ENCODE measurements at places on chromosomes 11 and 22.
A peak's percentile ranks its signal among the peaks of the same experiment; 100 is the strongest.

DNA sequence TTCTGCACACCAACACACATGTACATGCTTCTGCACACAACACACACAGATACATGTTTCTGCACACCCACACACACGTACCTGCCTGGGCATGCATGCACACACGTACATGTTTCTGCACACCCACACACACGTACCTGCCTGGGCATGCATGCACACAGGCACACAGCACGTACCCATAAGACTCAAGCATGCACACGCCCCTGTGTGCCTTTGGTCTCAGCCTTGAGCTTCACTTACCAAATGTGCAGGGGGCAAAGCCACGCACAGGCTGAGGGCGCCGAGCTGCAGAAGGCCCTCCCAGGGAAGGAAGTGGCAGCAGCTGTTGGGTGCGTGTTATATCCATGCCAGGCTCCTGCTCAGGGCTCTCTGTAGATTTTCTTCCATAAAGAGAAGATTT is 34.7 kb upstream of the SMIM38 start:
- peaks cover 15% of the 10 kb centered on the region for H3K27me3 ChIP-seq
- no peak overlapping the region for H3K4me3 ChIP-seq
- DNase-seq: no peak
- no peaks in the 10 kb centered on the region for H3K36me3 ChIP-seq
- peaks cover 44% of the 10 kb centered on the region for H3K4me1 ChIP-seq
- no peak overlapping the region for H3K27ac ChIP-seq

DNA sequence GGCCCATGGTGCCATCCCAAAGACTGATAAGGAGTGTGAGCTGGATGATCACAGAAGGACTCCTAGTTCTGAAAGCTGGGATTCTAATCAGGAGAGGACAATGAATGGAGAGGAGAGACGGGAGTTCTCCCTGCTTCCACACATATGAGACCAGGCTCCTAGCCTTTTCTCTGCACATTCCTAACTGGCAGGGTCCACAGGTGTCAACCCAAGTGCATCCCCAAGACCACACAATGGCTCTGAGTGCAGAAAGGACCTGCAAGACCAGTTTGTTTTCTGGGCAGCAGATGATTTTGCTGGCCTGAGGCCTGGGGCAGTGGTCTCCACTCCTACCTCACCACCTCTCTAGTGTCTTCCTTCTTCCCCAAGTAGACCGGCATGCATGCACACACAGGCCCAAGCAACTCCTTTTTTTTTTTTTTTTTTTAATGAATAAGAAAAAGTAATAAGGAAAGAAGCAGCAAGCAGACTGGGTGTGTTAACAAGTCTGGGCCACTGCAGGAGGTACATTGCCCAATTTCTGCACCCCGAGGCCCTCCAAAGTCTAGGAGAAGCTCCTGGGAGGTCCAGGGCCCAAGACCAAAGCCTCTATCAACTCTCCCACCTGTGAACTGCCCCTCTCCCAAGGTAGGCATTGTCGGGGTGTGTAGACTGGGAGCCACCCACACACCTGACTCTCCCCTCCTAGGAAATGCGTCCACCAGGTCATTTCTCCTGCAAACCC is 1.2 kb upstream of the TSKU start:
- peak overlapping the region; percentile 76 for H3K4me3 ChIP-seq
- H3K4me1 ChIP-seq: peaks cover 21% of the 10 kb centered on the region
- H3K27me3 ChIP-seq: peaks cover 66% of the 10 kb centered on the region

DNA sequence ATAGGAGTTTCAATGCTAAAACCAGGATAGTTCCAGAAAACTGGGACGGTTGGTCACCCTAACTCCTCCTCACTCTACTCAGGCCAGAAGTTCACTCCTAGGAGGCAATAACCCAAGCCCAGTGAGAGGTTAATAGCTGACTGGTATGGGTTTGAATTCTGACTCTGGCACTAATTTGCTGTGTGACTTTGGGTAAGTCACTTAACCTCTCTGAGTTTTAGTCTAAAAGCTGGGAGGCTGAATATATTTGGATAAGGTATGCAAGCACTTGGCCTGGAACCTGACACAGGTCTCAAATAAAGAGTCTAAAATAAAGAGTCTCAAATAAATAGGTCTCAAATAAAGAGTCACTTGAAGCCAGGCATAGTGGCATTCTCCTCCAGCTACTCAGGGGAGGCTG is 6.2 kb upstream of the SEC14L6 start:
- no peaks in the 10 kb centered on the region for H3K36me3 ChIP-seq
- H3K27me3 ChIP-seq: no peaks in the 10 kb centered on the region
- H3K27ac ChIP-seq: no peak overlapping the region
- DNase-seq: no peak
- no peaks in the 10 kb centered on the region for H3K4me1 ChIP-seq
- H3K4me3 ChIP-seq: no peak overlapping the region

DNA sequence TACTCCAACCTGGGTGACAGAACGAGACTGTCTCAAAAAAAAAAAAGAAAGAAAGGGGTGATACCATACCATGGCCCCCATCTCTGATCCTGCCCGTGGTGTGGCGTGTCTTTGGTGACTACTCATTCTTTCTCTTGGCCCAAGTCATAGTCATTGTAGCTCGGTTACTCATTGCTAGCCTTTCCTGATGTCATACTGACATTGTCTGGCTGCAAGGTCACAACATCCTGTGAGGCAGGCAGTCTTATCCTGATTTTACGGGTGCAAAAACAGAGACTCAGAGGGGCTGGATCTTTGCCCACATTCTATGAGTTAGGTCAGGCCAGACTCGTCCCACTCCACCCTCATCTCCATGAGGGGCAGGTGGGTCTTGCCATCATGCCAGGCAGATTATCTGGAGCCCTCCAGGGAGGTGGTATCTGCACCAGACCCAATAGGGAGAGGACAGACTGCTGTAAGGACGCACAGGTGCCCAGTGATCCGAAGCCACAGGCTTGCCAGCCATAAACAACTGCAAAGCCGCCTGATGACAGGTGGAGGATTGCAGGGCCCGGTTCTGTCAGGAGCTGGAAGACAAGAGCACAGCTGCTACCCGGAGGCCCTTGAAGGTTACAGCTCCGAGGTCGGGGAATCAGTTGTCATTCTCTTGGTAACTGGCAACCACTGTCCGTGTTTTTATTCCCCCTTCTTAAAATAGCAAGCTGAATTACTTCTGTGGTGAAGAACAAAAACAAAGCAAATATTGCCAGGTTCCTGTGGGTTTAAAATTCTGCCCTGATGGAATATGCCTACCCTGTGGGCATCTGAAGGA is 13.8 kb downstream of the TOM1 start:
- H3K27me3 ChIP-seq: no peaks in the 10 kb centered on the region
- H3K36me3 ChIP-seq: peaks cover 4% of the 10 kb centered on the region
- H3K27ac ChIP-seq: no peak overlapping the region
- DNase-seq: no peak

- no peak overlapping the region for H3K27ac ChIP-seq
- H3K4me3 ChIP-seq: no peak overlapping the region
- H3K27me3 ChIP-seq: no peaks in the 10 kb centered on the region
- no peak for DNase-seq
Observed at GRCh38 chr22:17910561-17911311, 113.6 kb downstream of the MICAL3 start.

GRCh38 chr22:16970446-16970845 is 37.6 kb downstream of the GAB4 start:
- H3K36me3 ChIP-seq: no peaks in the 10 kb centered on the region
- no peak overlapping the region for H3K4me3 ChIP-seq
- no peaks in the 10 kb centered on the region for H3K4me1 ChIP-seq
- no peaks in the 10 kb centered on the region for H3K27me3 ChIP-seq
- no peak overlapping the region for H3K27ac ChIP-seq

DNA sequence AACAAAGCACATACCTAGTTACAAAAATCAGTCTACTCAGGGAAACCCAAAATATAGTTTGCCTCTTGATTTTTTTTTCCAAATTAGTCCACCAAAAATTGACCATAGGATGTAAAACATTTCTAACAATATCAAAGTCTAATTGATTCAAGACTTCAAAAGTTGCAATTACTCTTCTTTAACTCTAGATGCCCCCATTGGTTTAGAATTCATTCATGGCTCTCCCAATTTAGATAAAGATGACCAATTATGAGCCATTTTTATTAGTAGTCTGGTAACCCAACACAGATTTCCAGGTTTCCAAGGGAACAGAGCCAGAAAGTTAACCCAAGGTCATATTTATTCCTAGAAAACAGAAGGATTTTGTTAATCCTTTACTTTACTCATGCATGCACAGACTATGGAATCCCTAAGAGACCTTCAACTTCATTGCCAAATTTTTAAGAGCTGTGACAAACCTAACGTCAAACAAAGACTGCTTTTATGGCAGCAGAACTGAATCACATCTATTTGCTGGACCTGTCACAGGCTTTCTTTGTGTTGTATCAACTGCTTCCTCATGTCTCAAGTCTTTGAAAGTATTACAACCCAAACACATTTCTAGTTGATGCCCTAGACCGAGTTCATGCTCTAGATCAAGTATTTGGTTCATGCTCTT is 55.3 kb downstream of the C22orf42 start:
- H3K4me1 ChIP-seq: no peaks in the 10 kb centered on the region
- no peak overlapping the region for H3K27ac ChIP-seq
- no peak overlapping the region for H3K4me3 ChIP-seq
- no peak for DNase-seq

Data from T-cell (primary cell).